Caco-2 (cell line): ENCODE measurements at places on chromosomes 16 and 17.

GRCh38 chr16:70432723-70433457, 6.0 kb downstream of the ST3GAL2 start:
- DNase-seq, result no peak

DNA sequence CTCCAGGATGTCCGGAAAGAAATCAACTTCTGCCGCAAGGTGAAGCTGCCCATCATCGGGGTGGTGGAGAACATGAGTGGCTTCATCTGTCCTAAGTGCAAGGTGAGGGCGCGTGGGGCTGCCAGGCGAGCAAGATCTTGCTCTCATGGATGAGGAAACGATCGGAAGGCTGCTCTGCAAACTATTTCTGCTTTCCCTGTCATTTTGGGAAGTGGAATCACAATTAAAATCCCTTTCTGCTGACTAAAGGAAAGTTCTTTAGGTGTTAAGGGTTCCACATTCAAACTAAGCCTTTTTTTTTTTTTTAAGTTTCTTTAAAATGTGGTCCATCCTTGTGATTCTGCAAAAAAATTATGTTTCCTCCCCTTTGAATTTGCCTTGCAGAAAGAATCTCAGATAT, 17.7 kb downstream of the NUBP1 start:
- DNase-seq, result no peak

DNA sequence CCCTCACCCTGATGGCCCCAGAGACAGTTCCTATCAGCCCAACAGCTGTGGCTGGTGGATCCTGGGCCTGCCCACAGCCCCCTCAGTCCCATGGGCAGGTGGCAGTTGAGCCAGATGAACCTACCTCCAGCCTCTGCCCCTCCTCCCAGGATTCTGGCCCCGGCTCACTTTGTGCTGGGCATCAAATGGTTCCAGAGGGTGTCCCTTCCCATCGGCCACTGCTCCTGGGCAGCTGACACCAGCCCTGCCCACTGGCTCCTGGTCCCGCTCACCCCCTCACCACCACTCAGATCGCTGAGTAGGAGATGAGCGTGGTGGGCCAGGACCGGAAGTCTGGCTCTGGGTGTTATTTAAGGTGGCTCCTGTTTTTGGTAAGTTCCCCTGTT, 2.0 kb downstream of the TTYH2 start:
- DNase-seq, result no peak

DNA sequence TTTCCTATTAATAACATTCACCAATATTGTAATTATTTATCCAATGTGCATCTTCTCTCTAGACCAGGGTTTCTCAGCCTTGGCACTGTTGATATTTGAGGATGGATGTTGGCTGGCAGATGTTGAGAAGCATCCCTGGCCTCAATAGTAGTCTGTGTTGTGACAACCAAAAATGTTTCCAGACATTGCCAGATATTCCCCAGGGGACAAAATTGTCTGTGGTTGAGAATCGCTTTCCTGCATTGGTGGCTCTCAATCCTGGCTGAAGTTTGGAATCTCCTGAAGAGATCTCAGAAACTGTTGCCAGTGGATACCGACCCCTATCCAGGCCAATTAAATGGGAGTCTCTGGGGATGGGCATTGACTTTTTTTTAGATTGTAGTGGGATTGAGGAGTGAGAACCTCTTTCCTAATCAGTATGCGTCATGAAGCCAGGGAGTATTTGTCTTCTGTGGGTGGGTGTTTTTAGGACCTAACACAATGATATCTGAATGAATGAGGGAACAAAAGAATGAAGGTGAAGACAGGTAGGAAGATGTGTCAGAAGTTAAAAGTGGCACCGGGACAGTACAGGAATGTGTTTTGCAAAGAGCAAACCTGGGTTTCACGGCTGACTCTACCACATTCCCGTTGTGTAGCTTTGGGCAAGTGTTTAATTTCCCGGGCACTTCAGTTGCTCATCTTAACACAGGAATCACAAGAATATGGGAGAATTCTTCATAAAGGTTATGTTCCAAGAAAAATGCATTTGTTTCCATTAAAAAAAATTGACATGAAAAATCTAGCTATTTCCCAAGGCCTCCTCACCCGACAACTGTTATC, 24.3 kb downstream of the HSD17B2 start:
- DNase-seq, result peak; percentile 15

DNA sequence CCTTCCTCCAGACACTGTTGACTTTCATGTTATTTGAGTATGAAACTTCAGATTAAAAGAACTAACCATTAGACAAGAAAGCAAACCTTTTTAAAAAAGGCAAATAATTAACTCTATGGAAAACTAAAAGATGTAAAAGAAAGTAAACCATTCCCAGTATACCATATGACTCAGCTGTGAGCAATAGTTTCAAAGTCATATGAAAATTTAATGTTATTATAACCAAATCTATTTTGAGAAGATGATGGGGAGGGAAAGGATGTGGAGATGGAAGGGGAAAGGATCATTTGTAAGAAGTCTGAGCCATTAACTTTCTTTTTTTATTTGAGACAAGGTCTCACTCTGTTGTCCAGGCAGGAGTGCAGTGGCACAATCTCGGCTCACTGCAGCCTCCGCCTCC, 131.8 kb downstream of the IRX5 start:
- no peak for DNase-seq

DNA sequence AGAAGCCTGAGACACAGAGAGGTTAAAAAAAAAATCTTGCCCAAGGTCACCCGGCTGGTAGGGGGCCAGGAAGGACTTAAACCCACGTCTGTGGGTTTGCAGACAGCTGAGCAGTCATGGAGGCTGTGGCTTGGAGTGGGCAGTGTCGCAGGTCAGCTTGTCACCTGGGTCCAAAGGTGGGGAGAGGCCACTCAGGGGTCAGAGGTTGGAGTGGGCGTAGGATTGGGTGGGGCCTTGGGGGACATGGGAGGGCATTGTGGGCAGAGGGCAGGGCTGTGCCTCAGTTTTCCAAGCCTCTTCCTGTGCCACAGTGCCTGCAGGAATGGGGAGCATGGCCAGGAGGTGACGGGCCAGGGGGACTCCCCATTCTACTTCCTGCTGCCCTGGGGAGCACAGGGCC, 2.0 kb upstream of the NDRG4 start:
- DNase-seq, result no peak

- DNase-seq, result no peak
Measured at GRCh38 chr17:8459107-8459506, 23.4 kb downstream of the NDEL1 start.
